ENCODE measurements at places on chromosomes 3 and 15.

DNA sequence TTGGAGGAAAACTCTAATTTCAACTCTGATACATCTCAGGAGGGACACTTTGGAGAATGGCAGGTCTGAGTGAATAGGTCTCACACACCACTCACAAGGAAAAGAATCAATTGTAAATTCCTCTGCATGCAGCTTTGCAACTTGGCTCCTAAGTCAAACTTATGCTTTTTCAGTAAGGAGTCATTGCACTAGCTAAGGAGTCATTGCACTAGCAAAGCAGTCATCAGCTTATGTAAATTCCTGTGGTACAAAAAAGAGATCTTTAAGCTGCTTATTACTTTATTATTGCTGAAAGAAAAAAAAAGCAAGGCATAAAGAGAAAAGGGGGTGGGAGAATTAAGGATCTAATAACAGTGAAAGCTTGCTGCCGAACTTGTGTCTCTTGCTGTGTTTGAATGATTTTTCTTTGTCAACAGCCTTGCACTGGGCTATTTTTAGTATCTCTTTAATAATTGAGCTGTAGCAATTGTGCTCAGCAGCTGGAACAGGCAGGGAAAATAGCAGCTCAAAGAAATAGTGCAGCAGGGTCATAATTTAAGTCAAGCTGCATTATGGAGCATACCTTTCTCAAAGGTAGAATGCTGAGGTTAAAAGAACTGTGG, 154.3 kb upstream of the ARPP21 start:
- H3K4me3 ChIP-seq = no peak overlapping the region
- no peak for DNase-seq
- H3K27ac ChIP-seq = no peak overlapping the region
- peaks cover 32% of the 10 kb centered on the region for H3K4me1 ChIP-seq
- no peaks in the 10 kb centered on the region for H3K27me3 ChIP-seq
- H3K36me3 ChIP-seq = peaks cover 8% of the 10 kb centered on the region

- no peak for DNase-seq
- H3K27ac ChIP-seq = no peak overlapping the region
- peaks cover 23% of the 10 kb centered on the region for H3K4me1 ChIP-seq
These were observed 4.8 kb upstream of the ZBTB20 start for GRCh38 chr3:115151921-115152320.

DNA sequence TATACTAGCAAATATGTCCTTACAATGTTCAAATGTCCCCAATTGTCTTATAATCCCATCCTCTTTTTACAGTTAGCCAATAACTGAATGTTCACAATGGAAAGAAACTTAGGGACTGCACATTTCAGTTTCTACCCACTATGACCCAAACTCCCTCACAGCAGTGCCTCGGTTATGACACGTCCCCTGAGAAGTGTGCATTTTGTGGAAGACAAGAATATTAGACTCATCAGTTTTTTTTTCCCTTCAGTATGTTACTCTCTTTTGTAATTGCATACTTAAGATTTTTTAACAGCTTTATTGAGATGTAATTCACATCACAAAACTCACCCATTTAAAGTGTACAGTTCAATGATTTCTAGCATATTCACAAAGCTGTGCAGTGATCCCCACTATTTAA, 64.8 kb downstream of the IGF2BP2 start:
- DNase-seq = no peak
- peaks cover 28% of the 10 kb centered on the region for H3K36me3 ChIP-seq
- H3K4me3 ChIP-seq = no peak overlapping the region
- peaks cover 90% of the 10 kb centered on the region for H3K4me1 ChIP-seq
- no peaks in the 10 kb centered on the region for H3K27me3 ChIP-seq

DNA sequence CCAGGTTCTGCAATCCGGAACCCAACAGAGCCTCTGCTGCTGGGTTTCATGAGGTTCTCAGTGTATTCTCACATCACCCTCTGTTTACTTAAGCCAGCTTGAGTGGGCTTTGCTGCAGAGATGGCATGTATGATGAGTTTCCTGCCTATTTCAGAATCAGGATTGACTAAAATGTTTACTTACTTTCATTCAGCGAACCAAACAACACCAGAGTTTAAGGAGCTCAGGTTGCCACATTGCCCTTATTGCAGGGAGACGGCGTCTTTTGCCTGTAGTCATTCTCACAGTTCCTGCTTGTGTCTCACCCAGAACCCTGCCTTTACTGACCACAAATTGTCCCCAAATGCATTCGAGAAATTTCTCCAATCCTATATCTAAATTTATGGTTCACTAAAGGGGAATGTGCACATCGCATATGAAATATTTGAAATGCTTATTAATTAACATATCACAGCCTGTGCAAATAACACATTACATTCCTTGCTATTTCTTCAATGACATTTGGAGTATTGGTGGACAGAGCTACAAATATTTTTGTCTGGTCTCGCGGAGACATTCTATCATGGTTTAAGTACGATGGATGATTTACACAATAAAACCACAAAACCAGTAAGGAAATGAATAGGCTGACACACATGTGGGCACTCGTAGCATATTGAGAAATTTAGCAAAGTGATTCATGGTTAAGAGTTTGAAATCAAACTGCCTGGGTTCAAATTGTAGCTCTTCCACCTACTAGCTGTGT, 377.2 kb upstream of the CFAP20DC start:
- H3K27me3 ChIP-seq = peaks cover 16% of the 10 kb centered on the region
- H3K27ac ChIP-seq = no peak overlapping the region
- no peak for DNase-seq
- H3K4me1 ChIP-seq = no peaks in the 10 kb centered on the region
- H3K36me3 ChIP-seq = no peaks in the 10 kb centered on the region

All from WTC11 (cell line).